ENCODE measurements at places on chromosomes 4 and X.

- DNase-seq = no peak
Measured at GRCh38 chr4:185242749-185243533, 33.5 kb downstream of the SNX25 start.

DNA sequence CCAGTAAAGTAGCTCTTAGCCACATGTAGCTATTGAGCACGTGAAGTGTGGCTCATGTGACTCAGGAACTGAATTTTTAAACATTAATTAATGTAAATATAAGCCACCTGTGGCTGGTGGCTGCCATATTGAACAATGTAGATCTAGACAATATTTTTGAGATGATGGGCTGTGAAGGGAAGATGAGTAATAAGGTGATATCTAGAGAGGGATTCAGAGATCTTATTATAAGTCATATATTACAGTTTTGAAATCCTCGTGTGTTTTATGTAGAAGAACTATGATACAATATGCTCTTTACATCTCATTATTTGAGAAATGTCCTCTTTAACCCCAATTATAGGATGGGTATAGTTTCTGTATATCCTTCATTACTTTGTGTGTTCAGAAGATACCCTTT lies 5.6 kb downstream of the GAR1 start:
- DNase-seq = no peak

DNA sequence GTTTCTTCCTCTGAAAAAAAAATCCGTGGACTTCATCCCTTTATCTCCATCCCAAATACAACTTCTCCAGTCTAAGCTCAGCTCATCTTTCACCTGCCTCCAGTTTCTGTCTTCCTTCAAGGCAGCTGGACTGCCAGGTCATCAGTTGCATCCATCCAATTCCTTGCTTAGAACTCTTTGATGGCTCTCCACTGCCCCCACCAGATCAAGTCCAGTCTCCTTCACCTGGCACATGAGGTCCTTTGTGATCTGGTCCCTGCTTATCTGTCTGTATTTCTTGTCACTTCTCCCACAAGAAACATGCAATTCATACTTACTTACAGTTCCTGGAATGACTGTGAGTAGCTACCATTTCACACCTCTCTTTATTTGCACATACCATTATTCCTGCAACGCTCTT lies 33.8 kb downstream of the OTUD6A start:
- DNase-seq = no peak

GRCh38 chr4:16196482-16197393 lies 29.5 kb downstream of the TAPT1 start:
- DNase-seq = no peak

DNA sequence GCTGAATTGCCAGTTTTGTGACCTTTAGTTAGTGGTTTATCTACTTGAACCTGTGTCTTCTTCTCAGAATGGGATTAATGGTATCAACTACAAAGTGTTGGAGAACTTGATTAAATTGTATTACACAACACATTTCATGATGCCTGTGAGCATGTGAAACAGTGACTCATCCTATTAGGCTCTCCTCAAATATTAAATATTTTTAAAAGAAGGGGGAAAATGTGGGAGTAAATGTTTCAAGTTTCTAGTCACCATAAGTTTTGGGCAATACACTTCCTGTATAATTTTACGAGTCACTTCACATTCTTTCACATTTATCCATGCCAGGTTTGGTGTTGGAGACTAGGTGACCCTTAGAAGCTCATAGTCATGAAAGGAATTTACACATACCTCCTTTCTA lies 147.0 kb downstream of the HS3ST1 start:
- no peak for DNase-seq

DNA sequence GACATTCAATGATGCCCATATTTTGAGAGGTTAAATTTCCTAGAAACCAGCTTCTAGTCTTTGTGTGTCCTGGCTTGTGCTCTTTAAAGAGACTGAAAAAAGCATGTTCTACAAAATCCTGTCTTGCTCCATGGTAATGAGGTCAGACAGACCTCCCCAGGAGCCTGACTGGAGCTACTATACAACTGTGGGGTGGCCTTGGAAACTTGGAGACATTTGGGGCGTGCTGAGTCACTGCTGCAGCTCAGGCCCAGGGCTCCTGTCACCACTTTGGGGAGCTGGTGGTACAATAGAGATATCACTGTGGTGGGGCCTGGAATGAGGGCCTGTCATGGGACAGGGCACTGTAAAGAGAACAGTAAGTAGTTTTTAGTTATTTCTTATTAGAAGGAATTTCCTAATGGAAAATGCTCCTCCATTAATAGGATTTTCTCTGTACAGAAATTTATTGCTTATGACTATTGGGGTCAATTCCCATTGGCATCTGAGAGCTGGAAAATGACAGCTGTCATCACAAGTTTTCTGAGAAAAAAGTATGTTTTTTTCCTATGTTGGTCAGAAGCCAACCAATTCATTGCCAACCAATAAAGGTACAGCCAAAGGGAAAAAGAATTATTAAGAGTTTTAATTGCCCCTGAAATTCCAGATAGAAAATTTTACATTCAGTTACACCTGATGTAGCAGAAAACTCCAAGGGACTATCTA lies 207.4 kb upstream of the JADE1 start:
- no peak for DNase-seq

DNA sequence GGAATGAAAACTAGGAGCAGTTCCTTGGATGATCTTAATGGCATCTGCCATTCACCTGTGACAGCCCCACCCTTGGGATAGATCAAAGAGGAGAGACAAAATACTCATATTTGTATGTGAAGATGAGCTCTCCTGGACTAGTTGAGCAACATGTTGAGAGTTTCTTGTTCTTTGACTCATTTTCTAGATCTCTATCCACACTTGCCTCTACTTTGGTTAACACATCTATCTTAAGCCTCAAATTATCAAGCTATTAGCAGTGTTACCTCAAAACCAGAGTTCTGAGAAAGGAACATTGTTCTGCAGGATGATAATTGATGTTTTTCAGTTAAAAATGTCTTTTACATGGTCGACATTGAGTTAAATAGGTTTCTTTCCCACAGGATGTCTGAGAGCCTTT lies 94.2 kb upstream of the TEX13D start:
- no peak for DNase-seq

GRCh38 chr4:112677519-112678091 lies 40.7 kb downstream of the LARP7 start:
- DNase-seq = no peak

GRCh38 chr4:15781427-15782095 lies 3.4 kb downstream of the CD38 start:
- DNase-seq = no peak

DNA sequence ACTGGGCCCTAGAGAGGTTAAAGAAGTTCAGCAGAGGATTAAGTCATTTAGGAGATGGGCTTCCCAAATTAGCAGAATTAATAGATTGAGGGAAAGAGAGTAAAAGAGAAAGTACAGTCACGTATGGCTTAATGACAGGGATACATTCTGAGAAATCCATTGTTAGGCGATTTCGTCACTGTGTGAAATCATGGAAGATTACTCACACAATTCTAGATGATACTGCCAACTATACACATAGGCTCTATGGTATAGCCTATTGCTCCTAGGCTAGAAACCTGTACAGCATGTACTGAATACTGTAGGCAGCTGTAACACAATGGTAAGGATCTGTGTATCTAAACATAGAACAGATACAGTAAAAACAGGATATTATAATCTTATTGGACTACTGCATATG lies 180.6 kb downstream of the RNF150 start:
- DNase-seq = no peak

- no peak for DNase-seq
Measured at GRCh38 chr4:6471307-6472007, 957 bp downstream of the PPP2R2C start.

- no peak for DNase-seq
Measured at GRCh38 chrX:13346646-13347045, 26.8 kb upstream of the ATXN3L start.

GRCh38 chr4:75834772-75835154 lies 67.5 kb downstream of the PPEF2 start:
- DNase-seq = no peak

DNA sequence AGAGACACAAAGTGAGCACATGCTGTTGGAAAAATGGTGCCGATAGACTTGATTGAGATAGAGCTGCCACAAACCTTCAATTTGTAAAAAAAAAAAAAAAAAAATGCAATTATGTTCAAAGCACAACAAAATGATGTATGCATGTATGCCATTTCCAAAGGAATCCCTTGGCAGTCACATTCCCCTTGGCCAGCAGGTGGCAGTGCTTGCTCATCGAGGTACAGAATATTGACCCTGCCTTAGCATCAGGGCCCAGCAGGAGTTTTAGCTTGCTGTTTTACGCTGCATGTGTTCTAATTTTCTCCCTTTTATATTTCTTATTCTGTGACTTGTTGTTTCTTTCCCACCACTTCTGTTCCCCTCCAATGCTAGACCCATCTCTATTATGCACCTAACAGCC lies 34.5 kb upstream of the CYBB start:
- peak; percentile 28 for DNase-seq

DNA sequence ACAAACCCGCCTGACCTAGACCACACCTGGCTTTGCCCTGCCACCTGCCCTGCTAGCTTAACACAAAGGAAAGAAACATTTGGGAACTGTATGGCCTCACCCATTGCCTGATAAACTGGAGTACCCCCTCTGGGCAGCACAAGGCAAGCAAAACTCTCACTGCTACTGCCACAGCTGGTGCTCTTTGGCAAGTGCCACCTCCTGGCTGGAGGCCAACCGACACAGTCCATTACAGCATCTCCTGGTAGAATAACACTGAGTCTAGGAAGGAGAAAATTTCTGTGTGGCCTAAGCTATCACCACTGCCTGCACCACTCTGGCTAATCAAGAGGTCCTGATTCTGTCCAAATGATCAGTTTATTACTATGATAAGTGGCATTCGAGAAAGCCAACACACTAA lies 18.9 kb upstream of the SPANXN3 start:
- no peak for DNase-seq

DNA sequence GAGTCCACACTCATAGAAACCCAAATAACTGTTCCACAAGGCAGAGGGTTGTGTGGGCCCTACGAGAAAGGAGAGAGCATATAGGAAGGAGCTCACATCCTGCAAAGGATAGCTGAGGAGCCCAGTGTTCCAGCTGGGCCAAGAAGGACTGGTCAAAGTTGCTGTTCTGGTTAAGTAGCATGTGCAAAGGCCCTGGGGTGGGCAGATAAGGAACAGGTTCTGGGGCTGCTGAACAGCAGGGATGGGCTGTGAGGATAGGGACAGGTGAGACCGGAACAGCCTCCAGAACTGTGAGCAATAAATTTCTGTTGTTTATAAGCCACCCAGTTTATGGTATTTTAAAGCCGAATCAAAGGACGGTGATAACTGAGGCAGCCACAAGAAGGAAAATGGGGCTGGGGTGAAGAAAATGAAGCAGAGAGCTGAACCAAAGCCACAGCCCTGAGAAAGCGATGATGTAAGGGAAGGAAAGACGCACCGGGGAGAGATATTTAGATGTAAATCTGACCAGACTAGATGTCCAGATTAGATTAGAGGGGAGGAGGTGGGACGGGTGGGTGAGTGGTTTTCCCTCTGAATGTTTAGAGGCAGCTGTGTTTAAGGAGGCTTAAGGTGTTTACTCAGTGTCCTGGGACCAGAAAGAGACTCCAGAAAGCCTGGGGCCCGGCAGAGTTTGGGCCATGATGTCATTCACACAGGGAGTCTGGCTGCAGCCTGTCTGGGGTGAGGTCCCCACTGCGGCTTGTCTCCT lies 180.8 kb upstream of the BCOR start:
- DNase-seq = no peak

- DNase-seq = no peak
Measured at GRCh38 chr4:167424341-167425256, 190.3 kb upstream of the SPOCK3 start.

GRCh38 chr4:38075370-38076152 lies 115.4 kb downstream of the PTTG2 start:
- DNase-seq = no peak

- no peak for DNase-seq
Measured at GRCh38 chrX:1909419-1910206, 294.8 kb downstream of the ASMT start.

- DNase-seq = no peak
Measured at GRCh38 chr4:24370421-24370820, 213.9 kb downstream of the DHX15 start.

DNA sequence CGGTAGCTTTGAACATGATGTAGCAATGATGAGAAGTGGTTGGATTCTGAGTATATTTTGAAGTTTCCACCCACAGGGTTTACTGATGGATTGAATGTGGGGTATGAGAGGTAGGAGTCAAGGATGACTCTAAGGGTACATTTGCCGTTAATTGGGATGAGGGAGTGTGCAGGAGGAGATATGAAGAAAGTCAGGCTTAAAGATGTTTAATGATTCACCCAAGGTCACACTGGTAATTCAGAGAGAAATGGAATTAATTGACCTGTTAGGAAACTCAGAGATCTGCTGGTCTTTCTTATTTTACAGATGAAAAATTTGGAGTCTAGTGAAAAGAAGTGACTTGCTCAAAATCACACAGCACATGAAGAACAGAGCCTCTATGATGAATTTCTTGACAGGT lies 390.7 kb downstream of the GBA3 start:
- no peak for DNase-seq

- DNase-seq = no peak
Measured at GRCh38 chrX:40749681-40750494, 14.5 kb upstream of the MED14 start.

- peak; percentile 35 for DNase-seq
Measured at GRCh38 chr4:160414496-160414895, 1311.6 kb downstream of the RAPGEF2 start.

DNA sequence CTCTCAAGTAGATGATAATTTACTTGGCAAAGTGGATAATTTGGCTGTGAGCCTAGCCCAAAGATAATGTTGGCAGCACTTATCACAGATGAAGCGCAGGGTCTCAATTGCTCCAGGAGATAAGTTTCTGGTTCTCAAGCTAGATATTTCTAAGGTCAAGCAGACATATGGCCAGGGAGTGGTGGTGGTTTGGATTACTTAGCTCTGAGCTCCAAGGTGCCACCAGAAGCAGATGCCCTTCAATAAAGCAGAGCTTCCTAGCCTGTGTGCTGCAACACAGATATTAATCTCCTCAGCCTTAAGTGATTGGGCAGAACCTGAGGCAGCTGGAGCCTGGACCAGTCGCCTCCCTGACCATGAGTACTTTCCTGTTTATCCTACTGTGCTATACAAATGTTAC lies 79.2 kb upstream of the NALF2 start:
- DNase-seq = no peak

GRCh38 chrX:2867206-2867605 lies 38.5 kb downstream of the GYG2 start:
- no peak for DNase-seq

DNA sequence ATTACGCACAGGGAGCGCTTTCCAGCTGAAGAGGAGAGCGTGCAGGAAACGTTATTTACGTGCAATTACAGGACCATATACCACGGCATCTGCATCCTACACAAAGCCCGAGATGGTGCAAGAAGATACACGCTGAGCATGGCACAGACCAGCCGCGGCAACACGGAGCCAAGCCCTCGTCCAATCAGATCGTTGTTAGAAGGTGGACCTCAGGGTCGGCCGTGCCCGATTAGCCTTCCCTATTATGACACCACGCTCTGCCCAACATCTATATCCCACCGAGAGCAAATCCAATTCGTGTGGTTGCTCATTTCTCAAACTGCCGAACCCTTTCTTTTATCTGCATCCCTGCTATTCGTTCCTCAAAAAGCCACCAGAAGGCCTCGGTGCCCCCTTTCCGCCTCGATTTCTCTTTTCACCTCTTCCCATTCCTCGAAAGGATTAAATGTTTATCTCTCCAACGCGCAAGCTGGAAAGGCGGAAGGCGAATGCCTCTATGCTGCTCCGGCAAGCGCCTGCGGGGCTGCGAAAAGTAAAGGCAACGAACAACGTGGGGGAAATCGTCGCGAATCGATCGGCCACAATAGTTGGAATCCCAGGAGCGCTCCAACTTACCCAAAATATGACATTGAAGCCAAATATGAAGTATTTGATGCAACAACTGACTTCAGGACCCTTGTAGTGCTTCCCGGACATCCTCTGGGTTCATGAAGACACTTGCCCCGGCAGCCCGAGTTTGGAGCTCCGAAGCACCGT lies 702 bp downstream of the TSPAN5 start:
- peak; percentile 7 for DNase-seq
